ENCODE measurements at places on chromosomes 3 and 15. TPM values are rescaled to one million over a fixed set of nuclear protein-coding genes. Genes with fewer than 3 reads are reported as not detected.

DNA sequence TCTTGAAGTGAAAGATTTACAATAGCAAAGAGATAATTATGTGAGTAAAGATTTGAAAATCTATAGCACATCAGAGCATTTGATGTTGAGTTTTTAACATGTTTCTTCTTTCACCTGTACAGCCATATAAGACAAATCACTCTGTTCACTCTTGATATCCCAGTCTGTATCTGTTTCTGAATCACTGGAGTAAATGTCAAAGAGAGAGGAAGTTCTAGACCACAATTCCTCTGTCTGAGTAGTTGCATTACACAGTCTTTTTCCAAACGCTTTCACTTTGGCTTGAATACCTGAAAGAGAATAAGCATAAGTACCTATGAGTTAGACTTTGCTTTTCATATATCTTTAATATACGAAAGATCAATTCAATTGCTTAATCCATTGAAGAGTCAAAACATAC, 9.9 kb downstream of the THAP10 start:
- no peak for DNase-seq

GRCh38 chr3:20396335-20396734, 210.3 kb upstream of the SGO1 start:
- DNase-seq = no peak

DNA sequence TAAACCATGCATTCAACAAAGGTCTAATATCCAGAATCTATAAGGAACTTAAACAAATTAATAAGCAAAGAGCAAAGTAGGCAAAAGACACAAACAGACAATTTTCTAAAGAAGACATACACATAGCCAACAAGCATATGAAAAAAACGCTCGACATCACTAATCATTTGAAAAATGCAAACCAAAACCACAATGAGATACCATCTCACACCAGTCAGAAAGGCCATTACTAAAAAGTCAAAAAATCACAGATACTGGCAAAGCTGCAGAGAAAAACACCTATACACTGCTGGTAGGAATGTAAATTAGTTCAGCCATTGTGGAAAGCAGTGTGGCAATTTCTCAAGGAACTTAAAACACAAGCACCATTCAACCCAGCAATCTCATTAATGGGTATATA, 53.8 kb downstream of the FSIP1 start:
- no peak for DNase-seq

The PIK3CA gene
- total RNA-seq = 30.6 TPM

The GATA2 gene
- 86.6 TPM for total RNA-seq

- no peak for DNase-seq
These were observed 6.6 kb downstream of the ISG20 start for GRCh38 chr15:88645171-88646087.
